Activated gamma-delta T cell treated with Interleukin-2 at 50 U/mL for 16 hours (primary cell): ENCODE measurements at places on chromosomes 11 and 22.

DNA sequence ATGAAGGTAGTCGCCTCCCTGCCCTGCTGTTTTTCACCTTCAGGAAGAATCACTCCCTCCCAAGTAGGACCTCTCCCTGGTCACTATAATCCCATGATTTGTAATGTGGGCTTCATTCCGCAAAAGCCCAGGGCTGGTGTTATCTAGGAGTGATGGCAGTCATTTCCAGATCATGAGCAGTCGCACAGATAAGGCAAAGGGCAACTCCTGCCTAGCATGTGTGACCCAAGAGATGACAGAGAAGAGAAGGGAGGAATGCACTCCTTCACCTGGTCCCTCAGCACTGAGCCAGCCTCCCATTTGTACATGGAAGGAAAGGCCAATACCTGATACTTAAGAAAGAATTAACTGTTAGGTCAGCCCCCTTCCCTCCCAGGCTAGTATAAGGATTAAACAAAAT, 102.9 kb downstream of the RPL27A start:
- DNase-seq, result no peak

DNA sequence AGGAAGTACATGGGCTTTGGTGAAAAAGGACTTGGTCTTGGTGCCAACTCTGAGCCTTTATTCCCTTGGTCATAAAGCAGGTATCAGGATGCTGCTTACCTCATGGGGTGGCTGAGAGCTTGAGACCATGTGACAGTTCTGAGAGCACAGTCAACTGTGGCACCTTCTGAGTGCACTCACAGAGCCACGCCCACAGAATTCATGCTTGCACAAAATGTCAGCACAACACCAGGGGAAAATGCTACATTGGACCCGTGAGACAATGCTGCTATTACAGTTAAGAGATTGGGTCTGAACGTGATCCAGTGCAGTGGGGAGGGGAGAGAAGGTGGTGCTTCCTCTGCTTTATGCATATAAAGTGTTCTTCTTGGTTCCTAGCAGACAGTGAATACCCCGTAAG, 79.5 kb upstream of the SPON1 start:
- DNase-seq, result no peak

DNA sequence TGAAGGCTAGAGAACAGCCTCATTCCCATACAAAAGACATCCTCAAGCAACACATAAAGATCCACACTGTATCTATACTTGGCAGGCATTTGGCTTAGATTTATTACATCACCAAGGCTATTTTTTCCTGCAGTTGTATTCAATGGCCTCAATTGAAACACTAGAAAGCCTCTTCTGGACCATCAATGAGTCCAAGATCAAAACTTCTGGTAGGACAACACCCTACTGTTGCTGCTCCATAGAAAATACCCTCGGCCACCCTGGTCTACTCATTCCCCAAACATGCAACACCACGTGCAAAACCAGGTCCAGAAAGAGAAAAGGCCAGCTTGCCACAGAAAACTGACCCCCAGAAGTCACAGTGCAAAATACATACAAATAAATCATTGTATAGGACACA, 56.9 kb upstream of the CADM1 start:
- DNase-seq, result no peak

DNA sequence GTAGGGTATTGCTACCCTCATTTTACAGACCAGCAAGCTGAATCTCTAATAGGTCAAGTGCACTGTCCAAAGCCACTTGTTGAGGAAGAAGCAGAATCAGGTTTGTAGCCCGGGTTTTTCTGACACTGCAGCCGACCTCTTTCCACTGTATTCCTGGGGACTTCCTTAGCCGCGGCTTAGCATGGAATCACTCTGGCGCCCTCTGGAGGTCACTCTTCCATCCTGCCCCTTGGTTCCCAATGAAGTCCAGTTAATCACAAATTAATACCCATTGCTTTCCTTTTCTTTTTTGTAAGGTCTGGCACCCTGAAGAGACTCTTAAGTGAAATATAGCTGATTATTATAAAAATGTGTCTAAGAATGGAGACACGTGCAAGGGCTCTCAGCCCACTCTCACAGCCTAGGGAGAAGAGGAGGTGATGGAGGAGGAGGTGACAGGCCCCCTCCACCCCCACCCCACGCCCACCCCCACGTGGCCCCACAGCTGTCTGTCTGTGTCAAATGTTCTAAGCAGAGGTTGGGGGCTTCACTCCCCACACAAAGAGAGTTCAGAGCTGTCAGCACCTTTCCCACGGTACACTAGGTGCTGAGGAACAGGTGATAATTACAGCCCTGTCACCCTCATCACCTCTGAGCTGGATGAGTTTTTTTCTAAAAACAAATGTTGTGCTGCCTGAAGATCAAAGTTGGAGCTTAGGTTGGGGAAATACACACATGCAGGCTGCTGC, 57.7 kb upstream of the DRD2 start:
- DNase-seq, result peak; percentile 48

- no peak for DNase-seq
These were observed 33.8 kb downstream of the PDGFD start for GRCh38 chr11:104130161-104130560.

DNA sequence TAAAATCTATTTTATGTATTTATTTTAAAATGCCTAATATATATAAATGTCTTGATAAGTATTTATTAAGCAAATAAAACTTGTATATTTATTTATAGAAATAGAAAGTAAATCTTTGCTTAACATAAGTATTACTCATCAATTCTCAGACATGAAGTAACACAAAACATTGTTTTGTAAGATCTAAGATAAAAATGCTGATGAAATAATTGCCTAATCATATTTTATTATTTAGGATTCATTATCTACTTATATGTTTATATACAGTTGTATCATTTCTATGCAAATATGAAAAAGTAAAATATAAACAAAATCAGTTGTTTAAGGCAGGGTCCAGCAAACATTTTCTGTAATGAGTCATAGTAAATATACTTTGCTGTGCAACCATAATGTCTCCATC, 507.8 kb upstream of the CNTN5 start:
- no peak for DNase-seq

GRCh38 chr22:19880786-19881569, 26.3 kb upstream of the GNB1L start:
- DNase-seq, result no peak

DNA sequence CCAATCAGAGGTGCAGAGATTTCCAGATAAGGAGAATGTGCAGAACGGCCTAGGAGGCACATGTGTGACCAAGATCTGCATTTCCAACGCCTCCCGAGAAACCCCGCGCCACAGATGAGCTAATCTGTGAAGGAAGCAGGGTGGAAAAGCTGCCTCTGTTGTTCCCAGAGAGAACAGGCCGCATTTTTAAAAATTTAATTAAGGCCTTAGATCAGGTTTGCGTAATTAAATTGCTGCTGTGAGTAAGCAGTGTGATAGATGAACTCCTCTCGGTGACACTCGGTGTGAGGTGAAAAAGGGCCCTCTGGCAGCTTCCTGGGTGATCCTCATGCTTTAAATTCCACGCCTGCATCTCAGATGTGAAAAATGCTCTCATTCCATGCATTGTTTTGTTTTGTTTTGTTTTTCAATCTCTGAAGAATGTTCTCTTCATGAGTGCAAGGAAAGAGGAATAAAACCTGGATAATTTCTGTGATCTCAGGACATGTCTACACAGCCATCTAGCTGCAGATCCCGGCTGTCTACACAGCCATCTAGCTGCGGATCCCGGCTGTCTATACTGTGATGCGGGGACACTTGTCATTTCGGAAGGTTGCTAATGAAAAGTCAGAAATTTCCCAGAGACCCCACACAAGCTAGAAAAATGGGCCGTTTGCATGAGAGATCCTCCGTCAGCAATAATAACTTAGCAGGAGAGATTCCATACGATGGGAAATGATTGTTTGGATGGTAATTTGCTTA, 1398.9 kb downstream of the BRD1 start:
- DNase-seq, result no peak

DNA sequence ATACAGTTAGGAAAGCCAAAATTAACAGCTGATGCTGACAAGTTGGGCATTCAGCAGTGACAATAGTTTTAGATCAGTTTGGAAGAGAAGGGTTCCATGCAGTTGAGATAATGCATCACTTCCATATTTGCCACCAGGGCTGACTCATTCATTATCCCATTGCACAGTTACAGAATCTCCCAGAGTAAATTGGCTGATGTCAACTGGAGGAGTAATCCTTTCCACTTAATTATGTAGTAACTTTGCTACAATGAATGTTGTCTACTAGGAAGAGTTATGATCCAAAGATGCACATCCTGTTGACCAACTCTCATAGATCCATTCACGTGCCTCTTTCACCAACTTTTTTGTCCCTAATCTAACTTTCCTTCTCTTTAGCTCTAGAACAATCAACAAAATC, 123.3 kb upstream of the LUZP2 start:
- DNase-seq, result no peak

- peak; percentile 31 for DNase-seq
These were observed 16.6 kb downstream of the TBC1D10A start for GRCh38 chr22:30309951-30310741.

- DNase-seq, result no peak
These were observed 52.1 kb downstream of the STIM1 start for GRCh38 chr11:3907590-3907989.

- DNase-seq, result no peak
These were observed 6.0 kb downstream of the ACO2 start for GRCh38 chr22:41474872-41475451.

DNA sequence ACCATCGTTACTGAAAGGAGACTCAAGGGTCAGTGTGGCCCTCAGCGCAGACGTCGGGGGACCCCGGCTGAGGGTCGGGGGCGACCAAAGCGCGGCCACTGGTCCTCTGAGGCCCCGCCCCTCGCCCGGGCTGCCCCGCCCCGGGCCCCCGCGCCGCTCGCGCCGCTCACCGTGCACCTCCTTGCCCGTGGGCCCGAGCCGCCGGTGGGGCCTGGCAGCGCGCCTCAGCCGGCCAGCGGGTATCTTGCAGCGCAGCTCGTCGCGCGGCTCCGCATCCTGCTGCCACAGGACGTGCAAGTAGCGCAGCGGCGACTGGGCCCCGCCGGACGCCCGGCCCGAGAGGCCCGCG, 419 bp downstream of the ANKRD54 start:
- peak; percentile 36 for DNase-seq

GRCh38 chr22:25027959-25028840, 75.7 kb downstream of the KIAA1671 start:
- peak; percentile 11 for DNase-seq

DNA sequence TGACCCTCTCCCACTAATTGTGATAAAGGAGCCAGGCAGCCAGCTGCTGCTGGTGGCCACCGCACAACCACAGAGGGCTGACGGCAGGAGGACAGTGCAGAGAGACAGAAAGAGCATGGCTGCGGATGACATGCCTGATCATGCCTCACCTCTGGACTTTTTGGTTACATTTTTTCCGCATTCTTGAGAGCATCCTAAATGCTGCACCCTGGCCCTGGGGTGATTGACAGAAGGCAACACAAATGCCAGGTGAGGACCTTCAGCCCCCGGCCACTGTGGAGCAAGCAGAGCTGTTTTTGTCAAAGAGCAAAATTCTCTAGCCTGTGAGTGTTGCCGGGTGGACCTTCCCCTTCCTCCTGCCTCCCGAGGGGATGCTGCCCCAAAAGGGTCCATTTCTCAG, 78.5 kb downstream of the RPS6KA4 start:
- DNase-seq, result no peak

- no peak for DNase-seq
These were observed 249.9 kb downstream of the TTC28 start for GRCh38 chr22:28429711-28430110.

DNA sequence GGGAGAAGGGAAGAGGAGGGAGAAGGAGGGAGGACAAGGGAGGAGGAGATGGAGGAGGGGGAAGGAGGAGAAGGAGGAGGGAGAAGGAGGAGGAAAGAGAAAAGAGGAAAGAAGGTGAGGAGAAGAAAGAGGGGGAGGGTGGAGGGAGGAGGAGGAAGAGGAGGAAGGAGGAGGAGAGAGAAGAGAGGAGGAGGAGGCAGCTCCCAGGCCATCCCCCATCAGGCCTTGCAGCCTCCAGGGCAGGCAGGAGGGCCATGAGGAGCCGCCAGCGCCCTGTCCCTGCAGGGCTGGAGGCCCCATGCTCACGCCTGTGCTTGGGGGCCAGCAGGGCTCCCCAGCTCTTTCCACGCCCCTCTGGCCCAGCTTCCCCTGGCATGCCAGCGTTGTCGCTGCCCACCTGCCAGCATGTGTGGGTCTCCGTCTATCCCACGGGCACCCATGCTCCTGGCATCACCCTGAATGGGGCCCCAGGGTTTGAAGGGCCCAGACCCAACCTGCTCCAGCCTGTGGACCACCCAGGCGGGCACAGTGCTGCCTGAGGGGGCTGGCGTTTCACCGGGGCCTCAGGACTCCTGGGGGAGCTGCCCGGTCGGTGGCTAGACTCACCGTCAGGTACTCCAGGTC, 5.2 kb downstream of the TSPAN32 start:
- DNase-seq, result no peak

GRCh38 chr22:49602481-49602880, 225.2 kb downstream of the BRD1 start:
- no peak for DNase-seq

DNA sequence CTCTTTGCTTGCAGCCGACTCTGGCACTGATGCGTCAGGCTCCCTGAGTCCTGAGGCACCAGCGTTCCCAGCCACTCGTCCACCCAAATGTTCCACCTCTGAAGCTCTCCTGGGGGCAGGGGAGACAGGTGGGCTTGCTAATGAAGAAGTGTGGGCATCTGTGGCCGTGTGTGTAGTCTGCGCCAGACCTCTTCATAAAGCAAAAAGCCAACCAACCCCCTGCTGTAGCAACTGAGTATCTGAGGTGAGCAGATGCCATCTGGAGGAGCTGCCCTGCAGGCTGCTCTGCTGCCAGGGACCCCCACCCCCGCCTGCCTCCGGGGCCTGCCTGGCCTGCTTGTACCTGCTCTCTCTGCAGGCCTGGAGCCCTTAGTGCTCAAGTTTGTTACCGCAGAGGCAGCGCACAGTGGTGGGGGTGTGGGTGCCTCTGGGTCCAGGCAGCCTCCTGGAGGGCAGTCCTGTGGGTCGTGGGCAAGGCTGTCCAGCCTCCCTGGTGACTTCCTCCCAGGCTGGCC, 272.5 kb downstream of the TBC1D22A start:
- no peak for DNase-seq

DNA sequence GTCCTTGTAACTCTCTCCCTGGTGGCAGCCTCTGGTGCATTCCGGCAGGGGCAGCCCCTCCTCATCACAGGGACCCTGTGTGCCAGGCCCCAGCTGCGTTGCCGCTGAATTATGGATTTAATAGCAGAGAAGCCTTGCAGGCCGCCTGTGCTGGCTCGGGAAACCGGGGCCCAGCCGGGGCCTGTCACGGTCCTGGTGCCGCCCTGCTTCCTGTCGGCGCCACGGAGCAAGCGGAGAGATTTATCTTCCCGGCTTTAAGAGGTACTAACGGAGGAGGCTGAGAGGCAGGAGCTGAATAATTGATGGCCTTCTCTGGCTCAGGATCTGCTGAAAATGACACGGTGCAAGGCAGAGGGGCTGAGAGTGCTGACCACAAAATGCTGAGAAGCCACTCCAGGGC, 54.0 kb upstream of the CCDC188 start:
- no peak for DNase-seq

- no peak for DNase-seq
These were observed 17.1 kb downstream of the CRELD2 start for GRCh38 chr22:49935561-49935960.

- DNase-seq, result no peak
These were observed 45.7 kb downstream of the NAT10 start for GRCh38 chr11:34151166-34151565.
